CD8-positive, alpha-beta memory T cell (primary cell): ENCODE measurements at places on chromosomes 3 and 15. TPM values are rescaled to one million over a fixed set of nuclear protein-coding genes. Genes with fewer than 3 reads are reported as not detected.

DNA sequence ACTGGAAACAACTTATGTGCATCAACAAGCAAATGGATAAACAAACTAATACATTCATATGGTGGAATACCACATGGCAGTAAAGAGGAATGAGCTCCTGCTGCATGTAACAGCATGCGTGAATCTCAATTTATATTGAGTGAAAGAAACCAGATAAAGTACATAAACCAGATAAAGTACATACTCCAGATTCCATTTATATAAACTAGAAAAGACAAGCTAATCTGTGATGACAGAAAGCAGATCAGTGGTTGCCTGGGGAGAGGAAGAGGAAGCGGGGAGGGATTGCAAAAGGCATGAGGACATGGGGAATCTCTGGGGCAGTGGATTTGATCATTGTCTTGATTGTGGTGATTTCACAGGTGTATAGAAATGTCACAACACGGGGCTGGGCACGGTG lies 34.2 kb downstream of the LIMD1 start:
- no peak overlapping the region for H3K4me3 ChIP-seq
- H3K27ac ChIP-seq: no peak overlapping the region
- no peak for DNase-seq
- no peaks in the 10 kb centered on the region for H3K27me3 ChIP-seq
- peaks cover 9% of the 10 kb centered on the region for H3K4me1 ChIP-seq
- no peaks in the 10 kb centered on the region for H3K36me3 ChIP-seq

- no peaks in the 10 kb centered on the region for H3K27me3 ChIP-seq
- no peak overlapping the region for H3K4me3 ChIP-seq
- no peaks in the 10 kb centered on the region for H3K36me3 ChIP-seq
- DNase-seq: no peak
- no peaks in the 10 kb centered on the region for H3K4me1 ChIP-seq
- H3K27ac ChIP-seq: no peak overlapping the region
Measured at GRCh38 chr3:133136114-133137041, 98.2 kb downstream of the TMEM108 start.

- H3K36me3 ChIP-seq: no peaks in the 10 kb centered on the region
- DNase-seq: no peak
- no peaks in the 10 kb centered on the region for H3K27me3 ChIP-seq
- H3K4me3 ChIP-seq: no peak overlapping the region
Measured at GRCh38 chr3:117520582-117520981, 811.0 kb downstream of the TUSC7 start.

ALDH1A2 gene
- total RNA-seq: not detected

- no peaks in the 10 kb centered on the region for H3K4me1 ChIP-seq
- no peak for DNase-seq
- H3K27ac ChIP-seq: no peak overlapping the region
- no peak overlapping the region for H3K4me3 ChIP-seq
Measured at GRCh38 chr3:42914771-42915515, 9.0 kb downstream of the ZNF662 start.

GRCh38 chr3:81045976-81046375 lies 715.5 kb downstream of the GBE1 start:
- no peak overlapping the region for H3K4me3 ChIP-seq
- H3K27ac ChIP-seq: no peak overlapping the region
- H3K4me1 ChIP-seq: no peaks in the 10 kb centered on the region
- no peak for DNase-seq
- H3K27me3 ChIP-seq: no peaks in the 10 kb centered on the region
- H3K36me3 ChIP-seq: no peaks in the 10 kb centered on the region

DNA sequence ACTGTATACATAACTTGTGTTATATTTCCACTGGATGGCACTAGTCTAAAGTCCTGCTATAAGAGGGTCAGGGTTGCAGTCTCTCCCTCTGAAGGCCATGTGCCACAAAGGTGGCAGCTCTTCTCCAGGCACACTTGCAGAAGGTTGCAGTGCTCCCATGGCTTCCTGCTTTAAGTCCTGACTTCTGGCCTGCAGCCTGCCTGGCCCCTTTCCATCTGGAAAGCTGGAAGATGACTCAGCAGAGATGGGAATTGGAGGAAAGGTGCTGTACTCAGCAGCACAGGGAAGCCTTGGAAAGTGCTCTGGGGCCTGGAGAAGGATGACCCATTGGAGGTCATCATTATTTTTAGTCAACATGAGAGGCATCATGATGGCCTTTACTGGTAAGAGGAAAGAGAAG lies 40.9 kb upstream of the MRPL3 start:
- no peak overlapping the region for H3K4me3 ChIP-seq
- H3K36me3 ChIP-seq: no peaks in the 10 kb centered on the region
- H3K4me1 ChIP-seq: no peaks in the 10 kb centered on the region
- no peak overlapping the region for H3K27ac ChIP-seq
- DNase-seq: no peak

- DNase-seq: no peak
- H3K27ac ChIP-seq: no peak overlapping the region
- no peaks in the 10 kb centered on the region for H3K27me3 ChIP-seq
- H3K36me3 ChIP-seq: no peaks in the 10 kb centered on the region
- H3K4me3 ChIP-seq: no peak overlapping the region
Measured at GRCh38 chr15:75822685-75823278, 20.5 kb upstream of the UBE2Q2 start.

CAPN3 gene
- total RNA-seq: 3.3 TPM

SLC27A2 gene
- 16.6 TPM for total RNA-seq

XCR1 gene
- not detected for total RNA-seq

AP3B2 gene
- 0.61 TPM for total RNA-seq

- peaks cover 76% of the 10 kb centered on the region for H3K36me3 ChIP-seq
- no peak for DNase-seq
- H3K27me3 ChIP-seq: no peaks in the 10 kb centered on the region
Measured at GRCh38 chr3:14157951-14158350, 20.4 kb downstream of the XPC start.
